Upper lobe of right lung (tissue), 1 donor: ENCODE measurements at places on chromosomes 1 and 21.

DNA sequence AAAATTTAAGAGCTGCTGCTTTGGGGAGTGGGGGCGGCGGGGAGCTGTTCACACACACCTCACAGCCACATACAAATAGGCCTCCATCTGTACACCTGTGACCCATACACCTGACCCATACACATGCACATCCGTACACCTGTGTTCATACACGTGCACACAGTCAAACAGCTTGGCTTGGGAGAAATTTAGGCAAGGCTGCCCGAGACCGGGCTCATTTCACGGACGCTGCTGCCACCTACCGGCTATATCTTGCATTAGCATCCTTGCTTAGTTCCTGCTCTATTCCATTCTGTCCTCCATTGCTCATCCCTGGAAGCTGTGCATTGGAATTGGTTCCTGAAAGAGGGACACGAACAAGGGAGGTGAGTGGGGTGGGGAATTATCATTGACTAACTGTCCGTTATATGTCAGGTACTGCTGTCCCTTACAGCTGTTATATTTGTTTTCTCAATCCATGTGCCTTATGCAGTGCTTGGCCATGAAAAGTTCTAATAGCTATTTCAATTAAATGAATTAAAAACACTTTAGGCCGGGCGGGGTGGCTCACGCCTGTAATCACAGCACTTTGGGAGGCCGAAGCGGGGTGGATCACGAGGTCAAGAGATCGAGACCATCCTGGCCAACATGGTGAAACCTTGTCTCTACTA is 37.1 kb upstream of the EPB41 start:
- peak; percentile 85 for DNase-seq

DNA sequence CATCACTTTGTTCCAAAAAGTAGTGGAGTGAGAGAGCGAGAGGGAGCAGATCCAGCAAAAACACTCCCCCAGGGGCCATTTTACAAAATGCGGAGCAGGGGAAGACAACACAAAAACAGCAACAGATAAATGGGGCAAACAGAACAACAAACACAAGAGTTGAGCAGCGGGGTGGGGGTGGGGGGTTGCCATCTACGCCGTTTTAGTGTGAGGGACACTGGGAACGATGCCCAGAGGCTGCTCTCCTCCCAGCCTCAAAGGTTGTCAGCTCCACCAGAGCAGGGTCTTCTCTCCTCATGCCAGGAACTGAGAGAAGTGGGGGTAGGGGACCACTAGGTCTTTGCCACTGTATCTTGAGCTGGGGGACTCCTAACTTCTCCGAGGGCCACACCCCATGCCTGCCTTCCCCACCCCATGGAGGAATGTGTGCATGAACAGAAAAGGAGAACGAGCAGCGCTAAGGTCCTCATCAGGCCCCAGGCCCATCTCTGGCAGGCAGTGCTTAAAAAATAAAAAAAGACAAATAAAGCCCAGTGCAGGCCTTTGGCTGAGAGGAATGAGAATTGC is 1.3 kb upstream of the PBXIP1 start:
- no peak for DNase-seq

- no peak for DNase-seq
Observed at GRCh38 chr21:39096754-39097153, 86.5 kb downstream of the PSMG1 start.

- no peak for DNase-seq
Observed at GRCh38 chr1:217268058-217268457, 362.8 kb downstream of the GPATCH2 start.

GRCh38 chr1:95127380-95127779 is 10.2 kb downstream of the TLCD4 start:
- DNase-seq: no peak

GRCh38 chr21:44869781-44870747 is 3.4 kb downstream of the PTTG1IP start:
- peak; percentile 52 for DNase-seq

DNA sequence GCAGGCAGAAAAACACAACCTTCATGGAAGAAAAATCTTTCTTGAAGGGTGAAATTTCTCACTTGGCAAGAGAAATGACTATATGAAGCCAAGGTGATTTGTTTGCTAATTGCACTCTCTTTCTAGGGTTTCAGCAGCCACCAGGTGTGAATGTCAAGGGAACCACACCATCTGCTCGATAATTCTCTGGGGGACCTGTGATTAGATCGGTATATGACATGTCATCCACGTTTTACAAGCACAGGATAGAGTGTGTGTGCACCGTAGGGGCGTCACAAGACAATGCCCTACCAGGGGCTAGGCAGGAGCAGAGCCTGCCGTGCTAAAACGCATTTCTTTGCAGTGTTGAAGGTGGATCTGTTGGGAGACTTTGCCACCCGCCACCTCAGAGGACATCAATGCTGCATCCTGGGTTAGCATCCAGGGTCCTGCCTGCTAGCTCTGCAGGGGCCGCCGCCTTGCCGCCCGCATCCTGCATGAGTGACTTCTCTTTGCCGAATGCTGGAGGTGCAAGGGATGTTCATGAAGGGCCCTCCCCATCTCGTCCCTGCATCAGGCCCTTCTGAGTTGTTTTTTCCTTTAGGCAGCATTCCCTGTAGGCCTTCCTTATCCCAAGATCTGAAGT is 37.8 kb upstream of the CCSAP start:
- DNase-seq: no peak

DNA sequence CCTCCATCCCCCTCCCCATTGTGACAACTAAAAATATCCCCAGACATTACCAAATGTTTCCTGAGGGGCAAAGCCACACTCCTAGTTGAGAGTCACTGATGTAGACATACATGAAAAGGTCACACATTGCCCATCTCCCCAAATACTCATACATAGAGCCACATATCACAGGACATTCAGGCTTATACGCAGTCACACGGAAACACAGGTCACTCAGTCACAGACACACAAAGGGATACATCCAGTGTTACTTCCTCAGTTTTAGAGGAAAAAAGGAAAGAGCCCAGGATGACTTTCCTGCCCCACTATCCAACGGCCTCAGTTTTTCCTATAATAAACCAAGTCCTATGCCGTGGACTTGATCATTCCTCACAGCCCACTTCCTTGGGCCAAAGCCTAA is 1.9 kb downstream of the SLC39A1 start:
- no peak for DNase-seq

DNA sequence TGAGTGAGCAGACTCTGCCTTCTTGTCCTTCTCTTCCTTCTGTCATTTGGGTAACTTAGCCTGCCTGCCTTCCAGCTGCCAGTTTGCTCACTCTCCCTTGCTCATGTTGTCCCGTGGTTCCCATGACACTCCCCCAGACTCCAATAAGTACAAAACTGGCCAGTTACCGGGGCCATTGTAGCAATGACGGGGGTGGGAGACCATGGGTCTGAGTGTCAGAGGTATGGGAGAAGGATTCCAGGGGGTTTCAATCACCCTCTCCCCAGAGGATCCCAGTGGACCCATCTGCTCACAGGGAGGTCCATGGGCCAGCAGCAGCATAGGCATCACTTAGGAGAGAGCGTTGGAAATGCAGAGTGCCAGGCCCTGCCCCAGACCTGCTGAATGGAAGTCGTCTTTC is 51.3 kb downstream of the CAPN9 start:
- no peak for DNase-seq

GRCh38 chr1:183234660-183235476 is 48.8 kb downstream of the LAMC2 start:
- no peak for DNase-seq

- no peak for DNase-seq
Observed at GRCh38 chr1:47545912-47546483, 108.2 kb downstream of the FOXD2 start.

GRCh38 chr1:150995896-150996295 is 10.8 kb downstream of the MINDY1 start:
- DNase-seq: no peak

GRCh38 chr1:100423832-100424337 is 71.6 kb downstream of the CDC14A start:
- DNase-seq: no peak

GRCh38 chr1:110824192-110824591 is 48.8 kb upstream of the CD53 start:
- no peak for DNase-seq

DNA sequence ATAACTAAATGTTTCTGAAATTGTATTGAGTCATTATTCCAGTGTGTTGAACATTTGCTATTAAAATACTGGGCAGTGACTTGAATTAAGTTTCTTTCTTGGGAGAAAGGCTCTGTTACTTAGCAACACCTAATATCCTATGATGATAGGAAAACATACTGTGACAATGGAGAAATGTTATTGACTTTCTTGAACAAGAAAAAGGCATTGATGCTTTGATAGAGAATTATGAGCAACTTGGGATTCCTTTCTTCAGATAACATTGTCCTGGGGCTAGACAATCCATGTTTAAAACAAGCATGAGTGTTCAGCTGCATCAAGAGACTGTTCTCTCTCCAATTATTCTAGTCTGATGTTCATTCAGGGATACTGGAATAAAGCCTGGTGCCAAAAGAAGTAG is 215.9 kb upstream of the L1TD1 start:
- no peak for DNase-seq

DNA sequence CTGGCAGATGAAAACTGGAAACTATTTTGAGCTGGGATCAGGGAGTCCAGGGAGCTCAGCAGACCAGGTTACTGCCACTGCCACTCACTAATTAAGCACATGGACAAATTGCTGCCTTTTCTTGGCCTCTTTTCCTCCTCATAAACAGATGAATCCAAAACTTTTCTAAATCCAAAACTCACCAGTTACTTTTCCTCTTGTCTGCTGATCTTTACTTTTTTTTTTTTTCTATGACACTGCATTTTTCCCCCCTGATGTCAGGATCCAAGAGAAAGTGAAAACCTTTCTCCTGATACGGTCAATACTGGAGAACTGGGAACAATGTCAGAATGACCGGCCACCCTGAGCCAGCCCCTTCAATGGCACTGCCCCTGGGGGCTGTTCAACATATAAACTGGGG is 405.8 kb downstream of the DUSP10 start:
- no peak for DNase-seq

- peak; percentile 85 for DNase-seq
Observed at GRCh38 chr1:153945131-153945794, 1.3 kb downstream of the DENND4B start.

DNA sequence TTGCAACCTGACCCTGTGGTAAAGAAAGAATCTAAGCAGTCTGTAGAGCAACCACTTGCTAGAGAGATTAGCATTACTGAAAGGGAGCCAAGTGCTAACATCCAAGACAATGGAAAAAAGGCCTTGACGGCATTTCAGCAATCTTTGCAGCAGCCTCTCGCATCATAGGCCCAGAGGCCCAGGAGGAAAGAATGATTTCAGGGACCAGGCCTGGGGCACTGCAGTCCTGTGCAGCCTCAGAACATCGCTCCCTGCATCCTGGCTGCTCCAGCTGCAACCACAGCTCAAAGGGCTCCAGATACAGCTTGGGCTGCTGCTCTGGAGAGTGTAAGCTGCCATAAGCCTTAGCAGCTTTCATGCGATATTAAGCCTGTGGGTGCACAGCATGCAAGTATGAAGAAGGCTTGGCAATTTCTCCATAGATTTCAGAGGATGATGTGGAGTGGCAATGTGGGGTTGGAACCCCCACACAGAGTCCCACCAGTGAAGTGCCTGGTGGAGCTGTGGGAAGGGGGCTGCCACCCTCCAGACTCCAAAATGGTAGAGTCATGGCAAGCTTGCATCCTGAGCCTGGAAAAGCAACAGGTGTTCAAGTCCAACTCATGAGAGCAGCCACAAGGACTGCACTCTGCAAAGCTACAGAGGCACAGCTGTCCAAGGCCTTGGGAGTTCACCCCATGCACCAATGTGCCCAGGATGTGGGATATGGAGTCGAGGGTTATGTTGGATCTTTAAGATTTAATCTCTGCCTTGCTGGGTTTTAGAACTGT is 110.6 kb upstream of the HMGB4 start:
- no peak for DNase-seq

- DNase-seq: no peak
Observed at GRCh38 chr1:208131621-208132286, 112.4 kb downstream of the PLXNA2 start.

GRCh38 chr1:117780687-117781475 is 148.5 kb downstream of the GDAP2 start:
- no peak for DNase-seq

GRCh38 chr1:21891621-21892479 is 45.3 kb downstream of the HSPG2 start:
- DNase-seq: no peak

DNA sequence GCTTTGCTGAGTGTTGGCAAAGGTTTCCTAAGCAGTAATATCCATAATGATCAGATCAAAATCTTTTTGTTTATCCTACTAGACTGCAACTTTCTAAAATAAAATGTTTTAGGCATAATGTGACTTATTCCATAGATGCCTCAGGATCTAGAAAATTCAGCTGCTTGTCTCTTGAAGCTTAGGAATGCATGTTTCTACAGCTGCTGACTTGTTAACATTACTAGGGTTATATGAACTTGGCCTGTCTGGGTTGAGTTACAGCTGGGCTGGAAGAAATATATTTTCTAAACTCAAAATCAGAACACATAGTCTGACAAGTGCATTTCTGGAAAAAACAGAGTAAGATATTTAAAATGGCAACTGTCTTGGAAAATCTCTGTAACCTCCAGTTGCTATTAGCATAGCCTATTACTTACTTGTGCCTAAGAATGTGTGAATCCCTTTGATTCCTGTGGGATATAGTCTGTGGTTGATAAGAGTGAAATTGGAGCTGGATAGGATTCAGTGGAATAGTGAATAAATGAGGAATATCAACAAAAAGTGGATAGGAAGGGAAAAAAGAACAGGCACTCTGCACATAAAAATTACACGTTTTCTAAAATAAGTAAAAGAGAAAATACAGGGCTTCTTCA is 61.2 kb downstream of the RGS4 start:
- no peak for DNase-seq

DNA sequence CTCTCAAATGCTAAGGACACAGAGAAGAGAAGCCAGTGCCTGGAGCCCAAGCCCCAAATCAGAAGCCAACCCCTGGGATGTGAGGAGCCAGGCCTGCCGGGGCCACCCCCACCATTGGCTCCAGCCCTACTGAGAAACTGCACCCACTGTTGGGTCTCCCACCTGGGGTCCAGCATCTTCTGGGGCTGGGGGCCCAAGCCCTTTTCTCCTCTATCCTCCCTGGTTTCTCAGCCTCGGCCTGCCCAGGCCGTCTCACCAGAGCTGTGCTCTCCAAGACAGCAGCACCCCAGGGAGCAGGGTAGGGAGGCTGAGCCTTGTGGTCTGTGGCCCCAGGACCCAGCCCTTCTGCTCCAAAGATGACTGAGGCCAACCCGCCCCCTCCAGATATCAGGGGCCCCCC is 37.9 kb downstream of the SDC3 start:
- DNase-seq: no peak

DNA sequence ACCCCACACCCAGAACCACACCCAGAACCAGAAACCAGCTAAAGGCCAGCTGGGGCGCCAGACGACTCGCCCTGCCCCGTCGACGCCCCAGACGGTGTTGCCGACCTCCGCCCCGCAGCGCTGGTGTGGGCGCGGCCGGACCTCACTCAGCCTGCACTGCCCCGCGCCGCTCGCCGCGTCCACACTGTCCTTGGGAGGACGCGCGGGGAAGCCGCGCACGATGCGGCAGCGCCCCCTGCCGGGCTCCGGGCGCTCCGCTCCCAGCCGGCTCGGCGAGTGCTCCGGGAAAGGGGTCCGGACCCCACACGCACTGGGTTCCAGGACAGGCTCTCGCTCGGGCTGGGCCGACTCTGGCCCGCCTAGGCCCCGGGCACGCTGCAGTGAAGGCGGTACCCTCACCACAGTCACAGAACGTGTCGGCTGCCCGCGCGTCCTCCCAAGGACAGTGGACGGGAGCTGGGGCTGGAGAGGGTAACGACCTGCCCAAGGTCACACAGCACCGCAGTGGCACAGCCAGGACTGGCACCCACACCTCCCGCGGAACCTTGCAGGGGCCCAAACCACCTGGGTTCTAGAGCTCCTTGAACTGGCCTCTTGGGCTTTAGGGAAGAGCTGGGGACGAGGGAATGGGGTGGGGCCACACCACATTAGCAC is 90.2 kb downstream of the DMRTA2 start:
- DNase-seq: peak; percentile 83

- DNase-seq: no peak
Observed at GRCh38 chr1:203054642-203055041, 28.4 kb downstream of the PPFIA4 start.
